Neural progenitor cell (in vitro differentiated cells): ENCODE measurements at places on chromosomes 12 and 14. TPM values are rescaled to one million over a fixed set of nuclear protein-coding genes. Genes with fewer than 3 reads are reported as not detected.

DNA sequence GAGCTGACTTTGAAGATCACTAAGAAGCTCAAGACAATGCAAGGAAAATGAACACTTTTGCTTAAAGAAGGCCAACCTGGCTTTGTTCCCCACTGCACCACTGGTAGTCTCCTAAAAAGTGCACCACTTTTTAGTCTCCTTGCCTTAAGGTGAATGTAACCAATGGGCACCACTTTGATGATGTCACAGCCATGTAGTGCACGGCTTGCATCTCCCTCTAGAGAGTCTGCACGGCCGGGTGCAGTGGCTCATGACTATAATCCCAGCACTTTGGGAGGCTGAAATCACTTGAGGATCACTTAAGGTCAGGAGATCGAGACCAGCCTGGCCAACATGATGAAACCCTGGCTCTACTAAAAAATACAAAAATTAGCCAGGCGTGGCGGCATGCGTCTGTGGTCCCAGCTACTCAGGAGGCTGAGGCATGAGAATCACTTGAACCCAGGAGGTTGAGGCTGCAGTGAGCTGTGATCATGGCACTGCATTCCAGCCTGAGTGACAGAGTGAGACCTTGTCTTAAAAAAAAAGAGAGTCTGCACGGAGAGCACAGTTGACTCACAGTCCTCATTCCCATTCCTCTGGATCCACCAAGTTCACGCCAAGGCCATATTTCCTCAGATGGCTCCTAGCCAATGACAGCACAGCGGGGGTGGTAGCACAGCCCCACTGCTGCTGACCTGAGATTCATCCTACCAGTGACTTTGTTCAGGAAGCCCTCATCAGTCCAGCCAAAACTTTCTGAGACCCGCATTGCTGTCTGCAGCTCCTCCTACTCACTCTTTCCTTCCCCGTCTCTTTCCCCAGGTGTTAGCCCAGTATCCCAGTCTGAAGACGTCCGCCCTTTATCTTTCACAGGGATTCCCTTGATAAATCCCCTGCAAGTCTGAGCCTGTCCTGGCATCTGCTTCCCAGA, 16.5 kb upstream of the IFT81 start:
- H3K27ac ChIP-seq = no peak overlapping the region
- no peaks in the 10 kb centered on the region for H3K36me3 ChIP-seq
- H3K27me3 ChIP-seq = no peaks in the 10 kb centered on the region
- no peak for DNase-seq

GRCh38 chr12:1069846-1070245, 78.8 kb downstream of the ERC1 start:
- H3K27me3 ChIP-seq = no peaks in the 10 kb centered on the region
- H3K27ac ChIP-seq = no peak overlapping the region
- no peaks in the 10 kb centered on the region for H3K4me1 ChIP-seq

DNA sequence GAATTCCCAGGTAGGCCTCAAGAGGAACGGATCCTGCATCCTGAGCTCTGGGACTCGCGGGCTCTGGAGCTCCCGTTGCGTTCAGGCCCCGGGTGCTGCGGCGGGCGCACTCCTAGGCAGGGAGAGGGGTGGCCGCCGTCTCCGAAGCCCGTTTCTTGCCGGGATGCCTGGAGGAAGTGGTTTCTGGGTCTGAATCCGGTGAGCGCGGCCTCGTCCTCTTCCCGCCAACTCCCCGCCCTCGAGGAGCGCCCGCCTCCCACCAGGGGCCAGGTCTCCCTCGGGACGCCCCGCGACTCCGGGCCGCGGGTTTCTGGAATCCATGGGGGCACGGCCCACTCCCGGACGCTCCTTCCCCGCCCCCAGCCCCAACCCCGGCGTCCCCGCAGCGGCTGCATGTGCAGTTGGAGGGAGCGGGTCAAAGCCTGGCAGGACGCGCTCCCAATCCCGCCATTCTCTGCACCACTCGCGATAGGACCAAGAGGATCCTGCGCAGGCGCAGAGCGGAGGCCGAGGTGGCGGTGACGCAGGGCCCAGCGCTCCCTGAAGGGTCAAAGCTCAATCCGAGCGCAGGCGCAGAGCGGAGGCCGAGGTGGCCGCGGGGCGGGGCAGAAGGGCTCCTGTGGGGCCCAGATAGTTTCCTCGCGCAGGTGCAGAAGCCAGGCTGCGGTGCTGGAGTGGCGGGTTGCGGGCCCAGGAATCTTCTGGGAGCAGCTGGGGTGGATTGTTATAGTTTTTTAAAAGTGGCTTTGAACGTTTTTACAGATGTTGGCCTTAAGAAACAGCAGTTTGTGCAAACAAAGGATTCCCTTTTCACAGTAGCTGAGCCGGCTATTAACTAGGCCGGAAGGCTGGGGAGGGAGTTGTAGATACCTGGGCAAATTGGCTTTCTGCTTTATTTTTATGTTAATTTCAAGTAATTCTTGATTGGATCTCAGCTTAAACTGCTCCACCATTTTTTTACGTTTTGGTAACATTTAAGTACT, 796.4 kb downstream of the AACS start:
- H3K36me3 ChIP-seq = no peaks in the 10 kb centered on the region
- peaks cover 3% of the 10 kb centered on the region for H3K4me1 ChIP-seq
- H3K4me3 ChIP-seq = no peak overlapping the region
- no peak for DNase-seq
- H3K27me3 ChIP-seq = no peaks in the 10 kb centered on the region

Gene MIS18BP1
- 130 and 211 TPM in 2 replicates for total RNA-seq

Gene TAS2R9
- total RNA-seq = not detected in 2 replicates

Gene TMEM117
- total RNA-seq = 1.6 TPM in 1 of 2 replicates, not detected in the other

DNA sequence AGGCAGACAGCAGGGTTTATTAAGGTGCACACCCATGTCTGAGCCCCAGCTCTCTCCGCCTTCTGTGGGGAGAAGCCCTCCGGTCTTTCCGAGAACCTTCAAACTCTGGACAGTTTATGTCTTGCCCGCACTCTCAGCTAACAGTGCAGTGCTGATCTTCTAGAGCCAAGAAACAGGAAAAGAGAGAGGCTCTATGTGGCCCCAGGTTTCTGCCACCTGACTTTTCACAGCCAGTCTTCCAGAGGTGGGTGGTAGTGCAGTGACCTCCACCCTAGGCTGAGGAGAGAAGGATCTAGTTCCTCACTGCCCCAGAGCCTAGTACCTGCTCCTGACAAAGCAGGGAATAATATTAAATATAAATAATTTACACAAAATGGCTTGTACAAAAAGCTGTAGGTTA, 4.0 kb upstream of the SLC22A17 start:
- no peak overlapping the region for H3K4me3 ChIP-seq
- no peaks in the 10 kb centered on the region for H3K36me3 ChIP-seq
- peaks cover 3% of the 10 kb centered on the region for H3K4me1 ChIP-seq

- no peaks in the 10 kb centered on the region for H3K27me3 ChIP-seq
- H3K4me1 ChIP-seq = no peaks in the 10 kb centered on the region
- no peak overlapping the region for H3K4me3 ChIP-seq
- no peaks in the 10 kb centered on the region for H3K36me3 ChIP-seq
- H3K27ac ChIP-seq = no peak overlapping the region
Observed at GRCh38 chr14:65428691-65429090, 16.2 kb downstream of the FUT8 start.

Gene KCNJ8
- 0.06 TPM in 1 of 2 replicates, not detected in the other for total RNA-seq

DNA sequence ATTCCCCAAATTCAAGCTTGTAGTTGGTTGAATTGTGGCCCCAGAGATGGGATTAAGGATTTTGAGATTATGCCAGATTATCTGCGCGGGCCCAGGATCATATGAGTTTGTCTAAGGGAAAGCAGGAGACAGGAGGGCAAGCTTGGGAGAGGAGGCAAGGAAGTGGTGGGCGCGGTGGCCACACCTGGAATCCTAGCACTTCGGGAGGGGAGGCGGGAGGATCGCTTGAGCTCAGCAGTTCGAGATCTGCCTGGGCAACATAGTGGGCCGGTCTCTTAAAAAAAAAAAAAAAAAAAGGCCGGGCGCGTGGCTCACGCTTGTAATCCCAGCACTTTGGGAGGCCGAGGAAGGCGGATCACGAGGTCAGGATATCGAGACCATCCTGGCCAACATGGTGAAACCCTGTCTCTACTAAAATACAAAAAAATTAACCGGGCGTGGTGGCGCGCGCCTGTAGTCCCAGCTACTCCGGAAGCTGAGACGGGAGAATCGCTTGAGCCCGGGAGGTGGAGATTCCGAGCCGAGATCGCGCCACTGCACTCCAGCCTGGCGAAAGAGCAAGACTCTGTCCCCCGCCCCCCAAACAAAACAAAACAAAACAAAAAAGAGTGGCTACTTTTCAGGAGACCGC, 881 bp upstream of the PUS1 start:
- peaks cover under 1% of the 10 kb centered on the region for H3K36me3 ChIP-seq
- H3K4me1 ChIP-seq = peaks cover 6% of the 10 kb centered on the region
- no peak for DNase-seq
- no peak overlapping the region for H3K27ac ChIP-seq
- H3K27me3 ChIP-seq = peaks cover 9% of the 10 kb centered on the region

DNA sequence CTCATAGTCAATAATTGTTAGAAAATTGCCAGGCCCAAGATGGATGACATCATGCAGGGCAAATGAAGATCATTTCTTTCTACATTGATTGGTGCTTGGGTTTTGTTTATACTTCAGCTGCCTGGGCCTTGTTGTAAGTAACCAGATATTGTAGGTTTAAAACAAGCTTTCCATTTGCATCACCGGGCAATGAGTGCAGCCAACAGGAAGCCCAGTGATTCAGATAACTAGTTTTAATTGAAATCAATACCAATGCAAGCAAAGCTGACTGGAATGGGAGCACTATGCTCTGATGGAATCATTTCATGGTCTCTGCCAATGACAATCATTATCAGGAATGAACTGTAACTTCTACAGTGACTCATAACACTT, 279.3 kb downstream of the DUSP6 start:
- H3K36me3 ChIP-seq = no peaks in the 10 kb centered on the region
- DNase-seq = no peak
- peaks cover 12% of the 10 kb centered on the region for H3K4me1 ChIP-seq
- no peaks in the 10 kb centered on the region for H3K27me3 ChIP-seq
- H3K27ac ChIP-seq = no peak overlapping the region
- no peak overlapping the region for H3K4me3 ChIP-seq

DNA sequence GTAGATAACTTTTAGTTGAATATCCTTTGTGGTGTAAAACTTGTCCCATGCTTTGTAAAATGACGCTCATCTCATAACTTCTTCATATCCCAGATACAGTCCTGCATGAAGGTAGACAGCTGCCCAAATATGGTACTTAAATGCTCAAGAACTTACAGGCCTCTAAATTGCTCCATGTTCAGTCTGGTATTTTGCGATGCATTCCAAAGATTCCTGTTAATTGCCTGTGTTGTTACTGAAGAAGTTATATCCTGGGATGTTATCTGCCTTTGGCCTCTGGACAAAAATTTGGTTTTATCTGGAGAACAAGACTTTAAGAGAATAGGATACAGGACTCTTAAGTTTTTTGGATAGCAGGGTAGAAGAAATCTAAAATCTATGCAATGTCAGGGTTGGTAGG, 473.0 kb downstream of the PCNX1 start:
- peaks cover 11% of the 10 kb centered on the region for H3K4me1 ChIP-seq
- H3K27me3 ChIP-seq = no peaks in the 10 kb centered on the region
- H3K4me3 ChIP-seq = no peak overlapping the region
- H3K27ac ChIP-seq = no peak overlapping the region
- no peak for DNase-seq

- peaks cover 7% of the 10 kb centered on the region for H3K27me3 ChIP-seq
- no peak overlapping the region for H3K4me3 ChIP-seq
- no peaks in the 10 kb centered on the region for H3K36me3 ChIP-seq
- no peak for DNase-seq
Observed at GRCh38 chr14:91420686-91421085, 3.1 kb upstream of the CCDC88C start.

DNA sequence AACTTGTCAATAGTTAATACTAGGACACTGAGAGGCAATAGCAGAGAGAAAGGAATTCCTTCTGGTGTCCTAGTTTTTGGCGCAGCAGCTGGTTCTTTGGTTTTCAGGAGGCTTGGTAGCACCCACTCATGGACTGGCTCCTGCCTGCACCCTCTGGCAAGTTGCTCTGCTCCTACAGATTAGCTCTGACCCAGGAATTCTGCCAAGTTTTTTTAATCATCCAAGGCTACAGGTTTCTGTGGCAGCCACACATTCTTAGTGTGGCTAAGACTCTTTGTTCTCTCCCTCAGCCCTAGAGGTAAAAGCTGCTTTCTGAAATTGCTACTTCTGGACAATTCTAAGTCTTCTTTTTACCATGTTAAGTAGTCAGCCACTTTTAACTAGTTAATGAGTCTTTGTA, 72.0 kb upstream of the FKBP4 start:
- DNase-seq = no peak
- H3K4me1 ChIP-seq = no peaks in the 10 kb centered on the region
- no peak overlapping the region for H3K4me3 ChIP-seq

DNA sequence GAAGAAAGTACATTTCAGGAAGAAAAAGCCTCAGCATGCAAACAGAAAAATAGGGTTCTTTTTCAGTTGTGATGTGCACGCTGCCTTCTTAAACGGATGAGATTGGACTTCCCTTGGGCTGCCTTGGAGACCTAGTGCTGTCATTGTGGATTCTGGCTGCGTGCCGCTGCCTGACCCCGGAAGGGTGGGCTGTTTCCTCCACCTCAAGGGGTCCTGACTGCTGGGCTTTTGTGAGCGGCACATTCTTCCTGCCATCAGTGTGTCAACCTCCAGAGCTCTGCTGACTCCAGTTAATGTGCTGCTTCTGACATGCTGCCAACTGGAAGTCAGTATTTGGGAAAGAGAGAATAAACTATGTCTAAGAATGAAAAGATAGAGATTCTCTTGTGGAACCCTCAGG, 25.1 kb downstream of the CCNK start:
- no peaks in the 10 kb centered on the region for H3K4me1 ChIP-seq
- H3K36me3 ChIP-seq = peaks cover 15% of the 10 kb centered on the region
- no peak overlapping the region for H3K4me3 ChIP-seq
- H3K27me3 ChIP-seq = no peaks in the 10 kb centered on the region
- DNase-seq = no peak

- H3K4me3 ChIP-seq = no peak overlapping the region
- H3K4me1 ChIP-seq = no peaks in the 10 kb centered on the region
- no peak overlapping the region for H3K27ac ChIP-seq
- no peaks in the 10 kb centered on the region for H3K36me3 ChIP-seq
Observed at GRCh38 chr14:29264865-29265264, 498.3 kb downstream of the FOXG1 start.

DNA sequence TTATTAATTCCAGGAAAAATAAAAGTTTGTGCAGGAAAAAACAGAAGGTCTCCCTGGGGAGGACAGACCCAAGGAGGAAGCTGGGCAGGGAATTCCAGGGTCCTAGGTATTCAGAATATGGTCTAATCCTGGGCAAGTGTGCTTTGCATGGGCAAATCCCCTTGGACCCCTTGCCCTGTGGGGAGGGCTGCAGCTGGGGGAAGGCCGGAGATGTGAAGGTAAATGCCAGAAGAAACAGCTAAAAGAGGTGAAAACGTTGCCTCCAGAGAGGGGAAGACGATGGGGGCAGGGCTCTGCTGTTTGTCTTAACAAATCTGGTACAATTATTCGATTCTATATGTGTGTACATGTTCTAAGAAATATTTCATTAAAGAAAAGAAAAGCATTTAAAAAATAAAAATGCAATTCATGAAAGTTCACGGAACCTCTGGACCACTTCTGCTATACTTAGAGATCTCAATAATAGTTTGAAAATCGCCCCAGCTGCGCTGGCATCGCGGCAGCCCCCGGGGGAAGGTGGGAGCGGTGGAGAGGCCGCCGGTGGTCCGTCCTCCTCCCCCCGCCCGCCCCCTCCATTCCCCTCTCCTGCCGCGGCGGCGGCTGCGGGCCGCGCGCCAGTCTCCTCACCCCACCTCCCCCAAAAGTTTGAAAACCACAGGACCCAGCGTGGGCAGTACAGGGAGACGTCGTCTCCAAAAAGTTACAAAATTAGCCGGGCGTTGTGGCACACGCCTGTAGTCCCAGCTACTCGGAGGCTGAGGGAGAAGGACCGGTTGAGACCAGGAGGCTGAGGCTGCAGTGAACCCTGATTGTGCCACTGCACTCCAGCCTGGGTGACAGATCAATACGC, 1.5 kb upstream of the PRPF40B start:
- H3K27ac ChIP-seq = no peak overlapping the region
- peaks cover 12% of the 10 kb centered on the region for H3K4me1 ChIP-seq
- H3K27me3 ChIP-seq = peaks cover 13% of the 10 kb centered on the region
- peak overlapping the region; percentile 77 for H3K4me3 ChIP-seq
